ENCODE measurements at places on chromosomes 3 and 15.
A peak's percentile ranks its signal among the peaks of the same experiment; 100 is the strongest.

- DNase-seq: no peak
Measured at GRCh38 chr3:177464392-177465256, 267.3 kb upstream of the TBL1XR1 start.

DNA sequence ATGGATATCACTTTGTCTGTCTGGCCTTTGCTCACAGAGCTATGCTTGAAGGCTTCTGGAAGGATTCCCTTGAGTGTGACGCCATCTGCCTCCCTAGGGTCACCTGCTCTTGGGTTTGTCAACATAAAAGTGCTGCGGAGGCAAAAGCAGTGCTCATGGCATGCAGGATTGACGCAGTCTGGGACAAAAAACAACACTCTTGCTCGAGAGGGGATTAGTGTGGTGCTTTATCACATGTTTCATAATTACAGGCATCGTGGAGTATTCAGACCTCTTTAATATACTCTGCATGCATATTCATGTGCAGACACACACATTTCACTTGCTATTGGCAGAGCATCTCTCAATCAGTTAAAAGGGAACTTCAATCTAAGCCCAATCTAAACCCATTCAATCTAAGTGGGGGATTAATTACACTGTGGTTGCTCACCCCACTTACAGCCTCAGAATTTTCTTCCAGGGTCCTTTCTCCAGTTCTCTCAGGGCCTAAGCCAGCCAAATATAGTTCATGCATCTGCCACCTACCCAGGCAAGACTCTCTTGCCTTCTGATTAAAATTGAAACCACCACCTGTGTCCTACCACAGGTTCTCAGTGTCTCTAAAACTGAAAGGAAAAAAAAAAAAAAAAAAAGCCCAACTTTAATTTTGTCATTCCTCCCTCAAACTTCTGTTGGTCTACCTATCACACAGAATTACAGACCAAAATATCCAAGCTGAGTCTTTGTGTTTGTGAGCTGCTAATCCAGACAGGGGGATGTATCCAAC, 75.6 kb downstream of the BFSP2 start:
- no peak for DNase-seq

- DNase-seq: no peak
Measured at GRCh38 chr15:88497109-88497765, 29.7 kb downstream of the MRPS11 start.

DNA sequence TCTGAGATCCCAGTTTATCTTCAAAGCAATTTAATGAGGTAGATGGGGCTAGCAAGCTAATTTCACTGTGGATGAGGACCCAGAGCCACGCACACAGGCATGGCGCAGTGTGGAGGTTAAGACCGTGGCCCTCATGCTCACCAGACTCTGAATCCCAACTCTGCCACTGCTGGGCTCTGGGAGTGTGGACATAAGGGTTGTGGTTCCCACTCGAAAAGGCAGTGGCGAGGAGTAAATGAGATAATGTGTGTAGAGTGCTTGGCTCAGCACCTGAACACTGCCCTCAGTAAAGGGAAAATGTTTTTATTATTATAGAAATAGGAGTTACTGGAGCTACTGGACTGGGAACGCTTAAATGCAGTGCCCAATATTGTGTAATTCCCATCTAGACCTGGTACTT, 243.5 kb upstream of the TPM1 start:
- no peak for DNase-seq

GRCh38 chr15:26083457-26083856, 220.3 kb upstream of the ATP10A start:
- DNase-seq: no peak

DNA sequence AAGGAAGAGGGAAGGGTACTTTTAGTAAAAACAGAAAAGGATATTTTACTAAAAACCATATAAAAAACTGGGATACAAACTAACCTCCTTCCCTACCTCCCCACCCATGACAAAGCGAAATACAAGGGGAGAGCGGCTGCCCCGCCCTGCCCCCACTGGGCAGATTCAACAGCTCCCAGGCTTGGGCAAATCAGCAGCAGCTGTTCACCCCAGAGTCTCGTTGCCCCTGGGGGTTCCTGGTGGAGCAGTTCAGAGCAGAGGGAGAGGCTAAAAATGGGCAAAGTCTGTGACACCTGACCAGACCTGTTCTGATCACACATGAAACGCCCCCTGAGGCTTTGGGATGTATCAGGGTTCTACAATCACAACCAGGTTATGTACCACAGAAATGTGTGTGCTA, 2.5 kb upstream of the ETFA start:
- DNase-seq: no peak

GRCh38 chr15:39785139-39785538, 2.5 kb upstream of the FSIP1 start:
- no peak for DNase-seq

GRCh38 chr3:155963570-155963969, 93.1 kb downstream of the GMPS start:
- DNase-seq: no peak

DNA sequence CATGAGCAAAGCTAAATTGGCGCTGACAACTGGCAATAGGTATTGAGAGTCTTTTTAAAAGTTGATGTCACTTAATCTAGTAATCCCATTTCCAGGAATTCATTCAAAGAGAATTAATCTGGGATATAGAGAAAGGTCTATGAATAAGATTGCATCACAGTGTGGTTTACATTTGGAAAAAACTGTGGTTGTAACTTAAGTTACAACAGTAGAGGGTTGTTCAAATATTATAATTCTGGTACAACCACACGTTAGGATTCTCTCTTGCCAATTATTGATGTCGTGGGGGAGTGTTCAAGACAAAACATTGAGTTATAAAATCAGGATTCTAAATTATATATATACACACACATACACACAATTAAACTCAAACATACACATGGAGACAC, 79.8 kb downstream of the LIPC start:
- DNase-seq: no peak

GRCh38 chr3:73046195-73046594, 15.3 kb upstream of the EBLN2 start:
- no peak for DNase-seq

GRCh38 chr15:43749690-43750345, 3.6 kb downstream of the PDIA3 start:
- DNase-seq: no peak

GRCh38 chr15:38226608-38227266, 25.9 kb upstream of the SPRED1 start:
- peak; percentile 33 for DNase-seq

DNA sequence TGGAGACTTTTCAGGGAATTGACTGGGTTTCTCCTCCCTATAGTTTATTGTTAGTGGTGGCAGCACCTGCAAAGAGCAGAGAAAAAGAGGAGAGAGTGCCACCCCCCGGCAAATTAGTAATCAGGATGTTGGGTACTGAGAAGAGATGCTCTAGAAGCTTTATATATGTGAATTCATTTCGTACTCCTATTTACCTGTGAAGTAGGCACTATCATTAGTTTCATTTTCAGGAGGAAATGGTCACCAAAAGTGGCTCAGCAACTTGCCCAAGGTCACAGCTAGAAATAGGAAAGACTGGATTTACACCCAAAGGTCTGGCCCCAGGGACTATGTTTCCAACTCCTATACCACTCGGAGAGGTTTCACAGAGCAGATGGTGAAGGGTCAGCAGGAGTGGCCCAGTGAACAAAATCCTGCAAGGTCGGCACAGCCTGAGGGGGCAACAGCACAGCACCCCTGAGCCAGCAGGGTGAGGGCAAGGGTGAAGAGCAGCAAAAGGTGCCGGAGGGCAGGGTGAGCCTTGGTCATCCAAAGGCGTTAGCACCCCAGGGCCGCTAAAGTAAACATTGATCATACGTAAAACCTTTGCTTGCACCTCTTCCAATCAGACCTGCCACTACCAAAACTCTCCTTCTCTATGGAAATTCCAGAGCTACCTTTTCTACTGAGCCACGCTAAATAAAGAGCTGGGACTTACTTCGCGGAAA, 23.6 kb downstream of the VGLL4 start:
- no peak for DNase-seq

GRCh38 chr3:15287565-15288330, 44.6 kb downstream of the SH3BP5 start:
- peak; percentile 79 for DNase-seq

DNA sequence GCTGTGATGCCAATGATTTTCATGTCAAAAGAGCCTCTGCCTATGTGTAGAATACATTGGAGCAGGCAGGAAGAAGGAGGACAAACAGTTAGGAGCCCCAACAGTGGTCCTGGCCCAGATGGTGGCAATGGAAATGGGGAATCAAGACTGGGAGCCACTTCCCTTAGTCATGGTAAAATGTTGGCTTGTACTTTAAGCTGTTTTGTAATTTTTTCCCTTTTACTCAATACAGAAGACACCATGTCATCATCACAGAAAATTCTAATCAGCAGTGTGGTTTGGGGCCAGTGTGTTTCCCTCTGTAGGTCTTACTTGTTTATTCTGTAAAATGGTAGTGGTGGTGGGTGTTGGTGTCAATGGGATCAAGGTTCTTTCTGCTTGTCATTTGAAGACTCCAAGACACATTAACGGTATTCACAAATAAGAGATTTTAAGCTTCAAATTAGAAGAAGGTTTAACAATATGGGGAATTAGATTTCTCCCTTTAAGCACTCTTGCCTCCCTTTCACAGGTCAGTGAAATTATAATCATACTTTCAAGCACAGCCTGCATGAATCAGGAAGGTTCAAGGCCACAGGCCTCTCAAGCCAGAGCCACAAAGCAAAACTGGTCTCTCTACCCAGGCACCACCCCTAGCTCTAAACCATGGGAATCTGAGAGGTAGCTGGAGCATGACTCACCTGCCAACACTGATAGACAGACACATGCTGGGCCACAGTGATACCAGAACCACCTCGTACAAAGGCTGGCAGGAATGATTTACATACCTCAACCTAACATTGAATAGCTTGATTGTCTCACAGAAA, 24.9 kb downstream of the SIAH2 start:
- no peak for DNase-seq

DNA sequence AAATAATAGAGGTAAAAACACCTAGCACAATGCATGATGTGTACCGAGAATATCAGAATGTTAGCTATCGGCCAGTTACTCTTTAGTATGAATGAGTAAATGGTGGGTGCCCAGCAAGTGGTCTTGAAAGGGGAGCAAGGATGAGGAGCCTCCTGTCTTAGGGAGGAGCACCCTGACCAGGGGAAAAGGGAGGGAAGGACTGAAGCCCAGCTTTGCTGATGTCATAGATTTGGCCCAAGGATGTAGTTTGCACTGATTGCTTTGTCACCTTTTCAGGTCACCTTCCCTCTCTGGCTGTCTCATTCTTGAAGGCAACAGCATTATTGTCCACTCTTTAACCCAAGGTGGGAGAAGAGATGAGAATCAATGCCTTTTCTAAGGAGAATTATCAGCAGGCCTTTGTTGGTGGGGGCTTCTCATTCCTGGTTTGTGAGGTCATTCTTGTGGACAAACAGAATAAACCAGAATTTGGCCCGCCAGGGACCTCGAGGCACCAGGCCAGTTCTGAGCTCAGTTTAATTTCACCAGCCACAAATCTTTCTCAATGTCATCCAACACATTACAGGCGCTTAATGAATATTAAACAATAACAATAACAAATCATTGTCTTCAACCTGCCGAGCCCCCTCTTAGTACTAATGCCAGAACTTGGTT, 231.3 kb downstream of the VPS13C start:
- no peak for DNase-seq

DNA sequence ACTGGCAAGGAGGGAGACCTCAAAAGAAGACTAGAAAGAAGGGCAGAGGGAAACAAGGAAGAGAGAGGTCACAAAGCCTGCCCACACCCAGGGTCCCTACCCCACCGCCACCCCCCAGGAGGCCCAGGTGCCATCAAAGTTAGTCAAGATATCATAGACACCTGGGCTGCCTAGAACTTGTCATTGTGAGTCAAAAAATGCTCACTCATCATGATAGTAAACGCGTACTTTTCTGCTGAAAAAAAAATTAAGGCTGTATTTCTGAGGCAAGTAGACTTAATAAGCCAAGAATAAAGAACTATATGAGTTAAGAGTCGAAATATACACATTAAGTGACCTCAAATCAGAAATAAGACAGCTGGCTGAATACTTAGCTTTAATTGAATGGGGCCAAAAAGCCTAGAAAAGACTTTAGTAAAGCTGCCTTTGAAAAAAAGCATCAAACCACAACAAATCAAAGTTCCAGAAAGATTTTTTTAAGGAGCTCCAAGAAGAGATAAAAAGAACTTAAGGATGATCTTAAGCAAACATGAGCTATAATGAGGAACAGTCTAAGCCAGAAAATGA, 415.5 kb upstream of the PPP2R3A start:
- DNase-seq: no peak

DNA sequence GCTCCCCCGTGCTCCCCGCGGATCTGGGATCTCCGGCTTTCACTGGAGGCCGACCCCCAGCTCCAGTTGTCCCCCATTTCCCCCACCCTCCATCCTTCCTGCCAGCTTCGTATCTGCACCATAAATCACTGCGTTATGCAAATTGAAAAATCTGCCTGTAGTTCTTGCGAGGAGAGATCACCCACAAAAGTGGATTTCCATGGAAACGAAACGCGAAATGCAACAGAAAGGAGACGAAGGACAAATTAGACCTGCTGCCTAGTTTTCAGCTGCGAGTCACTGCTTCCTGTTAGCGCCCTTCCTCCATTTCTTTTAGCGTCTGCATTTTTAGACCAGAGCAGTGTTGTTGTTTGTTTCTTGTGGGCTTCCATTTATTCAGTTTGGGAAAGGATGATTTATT, 127.1 kb upstream of the ATP10A start:
- no peak for DNase-seq

DNA sequence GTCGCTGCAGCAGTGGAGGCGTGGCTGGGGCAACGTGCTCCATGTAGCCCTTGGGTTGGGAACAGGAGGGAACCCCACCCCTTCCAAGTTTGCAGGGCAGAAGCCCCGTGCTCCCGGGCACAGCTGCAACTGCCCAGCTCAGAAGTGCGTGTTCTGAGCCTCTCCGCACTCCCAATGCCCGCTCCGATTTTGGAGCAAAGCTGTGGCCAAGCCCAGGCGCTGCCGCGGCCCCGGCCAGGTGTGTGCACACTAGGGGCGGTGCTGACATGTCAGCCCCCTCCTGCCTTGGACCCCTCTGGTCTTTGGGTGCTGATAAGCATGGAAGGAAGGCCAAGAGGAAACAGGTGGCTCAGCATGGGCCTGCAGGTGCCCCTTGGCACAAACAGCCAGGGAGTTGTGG, 87.6 kb upstream of the TTBK2 start:
- no peak for DNase-seq

- no peak for DNase-seq
Measured at GRCh38 chr3:21738935-21739702, 11.9 kb downstream of the ZNF385D start.

- DNase-seq: no peak
Measured at GRCh38 chr3:17579289-17580031, 163.0 kb downstream of the TBC1D5 start.

DNA sequence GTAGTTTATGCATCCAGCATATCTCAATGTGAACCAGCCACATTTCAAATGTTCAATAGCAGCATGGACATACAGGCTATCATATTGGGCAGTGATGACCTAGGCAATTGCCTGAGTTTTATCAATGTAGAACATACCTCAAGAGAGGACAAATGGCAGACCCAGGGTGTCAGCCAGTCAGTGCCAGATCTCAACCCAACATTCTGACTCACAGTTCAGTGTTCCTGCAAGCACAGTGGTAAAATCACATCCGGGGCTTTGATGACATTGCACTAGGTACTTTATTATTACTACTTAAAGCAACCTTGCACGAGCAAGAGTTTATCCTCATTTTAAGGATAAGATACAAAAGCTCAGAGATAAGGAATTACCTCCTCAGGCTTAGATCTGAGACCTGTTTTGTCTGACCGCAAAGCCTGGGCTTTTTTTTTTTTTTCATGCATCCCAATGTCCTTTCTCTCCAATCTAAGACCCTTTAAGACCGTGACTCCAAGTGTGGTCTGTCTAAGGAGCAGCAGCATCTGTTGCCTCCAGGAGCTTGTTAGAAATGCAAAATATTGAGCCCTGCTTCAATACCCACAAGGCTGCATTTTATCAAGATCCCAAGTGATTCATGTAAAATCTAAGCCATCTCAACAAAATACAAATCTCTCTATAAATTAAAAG, 60.1 kb downstream of the SLC12A1 start:
- DNase-seq: no peak
